ENCODE measurements at places on chromosomes 6 and 20.
A peak's percentile ranks its signal among the peaks of the same experiment; 100 is the strongest.

DNA sequence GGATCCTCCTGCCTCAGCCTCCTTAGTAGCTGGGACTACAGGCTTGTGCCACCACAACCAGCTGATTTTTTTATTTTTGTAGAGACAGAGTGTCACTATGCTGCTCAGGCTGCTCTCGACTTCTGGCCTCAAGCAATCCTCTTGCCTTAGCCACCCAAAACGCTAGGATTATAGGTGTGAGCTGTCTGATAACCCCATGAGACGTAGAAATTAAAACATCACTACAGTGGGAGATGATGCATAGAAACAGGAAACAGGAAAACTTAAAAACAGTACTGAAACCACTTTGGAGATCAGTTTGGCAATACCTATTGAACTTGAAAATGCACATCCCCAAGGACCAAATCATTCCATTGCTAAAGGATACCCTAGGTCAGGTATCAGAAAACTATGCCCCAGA, 10.8 kb downstream of the SENP6 start:
- no peak for DNase-seq

GRCh38 chr6:38188677-38189335, 369.3 kb downstream of the ZFAND3 start:
- no peak for DNase-seq

DNA sequence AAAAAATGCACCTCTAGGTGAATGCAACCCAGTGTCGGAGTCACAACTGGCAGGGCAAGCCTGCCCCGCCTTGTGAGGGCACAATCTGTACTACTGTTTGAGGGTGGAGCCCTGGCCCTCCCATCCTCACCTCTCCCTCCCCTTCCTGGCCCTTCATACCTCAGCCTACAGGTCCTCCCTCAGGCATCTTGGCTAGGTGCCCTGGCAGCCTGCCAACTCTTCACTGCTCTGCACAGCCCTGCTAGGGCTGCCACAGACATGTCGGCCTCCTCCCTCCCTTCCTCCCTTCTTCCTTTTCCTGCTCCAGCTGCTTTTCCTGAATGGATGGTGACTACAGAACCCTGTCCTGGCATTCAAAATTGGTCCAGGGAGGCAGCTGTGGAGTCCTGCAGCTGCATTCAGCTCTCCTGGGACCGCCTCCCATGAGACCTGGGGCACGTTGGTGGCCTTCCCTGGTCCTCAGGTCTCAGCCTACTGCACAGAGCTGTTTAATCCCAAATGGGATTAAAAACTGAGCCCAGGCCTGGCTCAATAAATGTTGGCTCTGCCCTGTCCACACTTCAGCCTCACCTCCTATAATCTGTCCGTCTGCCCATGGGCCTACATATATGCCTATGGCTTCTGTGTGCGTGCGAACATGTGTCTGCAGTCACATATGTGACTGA, 52.7 kb downstream of the CDH22 start:
- no peak for DNase-seq

- DNase-seq = no peak
These were observed 27.1 kb downstream of the COL20A1 start for GRCh38 chr20:63320041-63320511.

DNA sequence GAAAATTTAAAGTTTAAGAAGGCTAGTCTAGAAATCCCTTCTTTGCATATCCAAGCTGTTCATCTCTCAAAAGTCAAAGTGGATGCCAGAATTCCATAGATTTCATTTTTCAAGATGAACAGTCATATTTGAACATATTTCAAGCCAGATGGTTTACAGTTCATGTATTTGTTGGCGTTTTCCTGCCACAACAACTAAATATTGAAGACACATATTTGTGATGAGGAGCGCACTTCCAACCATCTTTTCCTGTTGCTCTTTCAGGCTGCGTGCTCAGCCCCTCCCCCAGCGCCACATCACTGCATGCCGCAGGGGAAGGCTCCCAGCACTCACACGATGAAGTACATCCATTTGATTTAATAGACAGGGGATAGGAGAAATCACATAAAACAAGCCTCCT, 5.9 kb upstream of the NOX3 start:
- DNase-seq = no peak

- no peak for DNase-seq
These were observed 27.6 kb upstream of the IFNGR1 start for GRCh38 chr6:137246791-137247202.

DNA sequence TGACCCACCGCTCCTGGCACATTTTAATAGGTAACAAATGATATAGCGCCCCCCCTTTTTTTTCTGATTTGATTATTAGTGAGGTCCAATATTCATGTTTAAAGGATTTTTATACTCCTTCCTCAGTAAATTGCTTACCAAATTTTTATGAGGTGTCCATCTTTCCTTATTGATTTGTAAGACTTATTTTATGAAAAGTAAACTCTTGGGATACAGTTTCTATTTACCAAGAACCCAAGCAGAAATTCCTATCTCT, 25.1 kb downstream of the TRIM27 start:
- DNase-seq = no peak

GRCh38 chr6:124319410-124319809, 515.7 kb downstream of the NKAIN2 start:
- DNase-seq = no peak

DNA sequence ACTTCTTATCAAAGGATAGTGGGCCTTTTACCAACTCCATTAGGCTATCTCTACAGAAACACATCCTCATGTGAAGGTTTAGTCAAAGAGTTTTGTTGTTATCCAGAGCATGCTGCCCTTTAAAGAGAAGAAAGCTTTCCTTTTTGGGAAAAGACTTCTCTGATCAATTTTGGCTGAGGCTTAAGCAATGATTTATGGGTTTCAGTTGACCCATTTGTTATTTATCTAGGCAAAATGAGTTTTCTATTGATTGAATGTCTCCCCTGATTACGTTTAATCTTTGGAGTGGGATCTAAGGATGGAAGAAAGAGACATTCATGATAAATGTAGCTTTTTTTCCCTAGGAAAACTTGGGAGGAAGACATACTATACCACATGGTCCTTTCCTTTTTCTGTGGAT, 326.6 kb upstream of the JAG1 start:
- DNase-seq = no peak

- DNase-seq = peak; percentile 58
These were observed 49.4 kb downstream of the TMEM242 start for GRCh38 chr6:157273756-157274470.

- DNase-seq = no peak
These were observed 1.3 kb downstream of the GCLC start for GRCh38 chr6:53543359-53544216.

- no peak for DNase-seq
These were observed 78.8 kb upstream of the DEFB112 start for GRCh38 chr6:50128420-50129005.

GRCh38 chr6:33014841-33015634, 5.6 kb upstream of the HLA-DOA start:
- DNase-seq = peak; percentile 45

DNA sequence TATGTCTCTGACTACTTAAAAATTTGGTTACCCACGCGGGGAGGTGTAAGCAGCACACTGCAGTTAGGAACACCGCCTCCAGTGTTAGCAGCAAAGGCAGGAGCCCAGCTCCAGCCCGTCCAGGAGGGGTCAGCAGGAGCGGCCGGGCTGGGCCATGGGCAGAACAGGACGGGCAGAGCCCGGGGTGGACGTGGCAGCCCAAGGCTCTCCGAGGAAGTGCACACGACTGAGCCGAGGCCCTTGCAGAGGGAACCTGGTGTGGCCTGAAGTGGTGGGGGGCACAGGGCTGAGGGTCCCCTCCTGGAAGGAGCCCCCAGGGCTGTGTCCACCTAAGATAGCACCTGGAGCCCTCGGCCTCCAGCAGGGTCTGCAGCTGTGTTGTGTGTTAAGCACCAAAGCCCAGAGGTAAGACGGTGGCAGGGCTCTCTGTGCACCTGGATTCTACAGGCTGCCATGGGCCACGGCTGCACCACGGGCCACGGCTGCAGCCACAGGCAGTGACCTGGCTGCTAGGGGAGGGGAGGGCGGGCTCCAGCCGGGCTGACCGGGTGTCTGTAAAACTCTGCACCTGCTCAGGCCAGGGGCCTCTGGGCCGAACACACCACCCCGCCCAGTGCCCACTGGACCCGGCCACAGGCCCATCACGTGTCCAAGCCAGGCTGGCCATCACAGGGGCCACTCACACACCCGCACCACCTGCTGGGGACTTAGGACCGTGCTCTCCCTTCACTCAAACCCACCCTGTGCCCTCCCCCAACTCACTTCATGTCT, 6.6 kb downstream of the SLC2A4RG start:
- no peak for DNase-seq

DNA sequence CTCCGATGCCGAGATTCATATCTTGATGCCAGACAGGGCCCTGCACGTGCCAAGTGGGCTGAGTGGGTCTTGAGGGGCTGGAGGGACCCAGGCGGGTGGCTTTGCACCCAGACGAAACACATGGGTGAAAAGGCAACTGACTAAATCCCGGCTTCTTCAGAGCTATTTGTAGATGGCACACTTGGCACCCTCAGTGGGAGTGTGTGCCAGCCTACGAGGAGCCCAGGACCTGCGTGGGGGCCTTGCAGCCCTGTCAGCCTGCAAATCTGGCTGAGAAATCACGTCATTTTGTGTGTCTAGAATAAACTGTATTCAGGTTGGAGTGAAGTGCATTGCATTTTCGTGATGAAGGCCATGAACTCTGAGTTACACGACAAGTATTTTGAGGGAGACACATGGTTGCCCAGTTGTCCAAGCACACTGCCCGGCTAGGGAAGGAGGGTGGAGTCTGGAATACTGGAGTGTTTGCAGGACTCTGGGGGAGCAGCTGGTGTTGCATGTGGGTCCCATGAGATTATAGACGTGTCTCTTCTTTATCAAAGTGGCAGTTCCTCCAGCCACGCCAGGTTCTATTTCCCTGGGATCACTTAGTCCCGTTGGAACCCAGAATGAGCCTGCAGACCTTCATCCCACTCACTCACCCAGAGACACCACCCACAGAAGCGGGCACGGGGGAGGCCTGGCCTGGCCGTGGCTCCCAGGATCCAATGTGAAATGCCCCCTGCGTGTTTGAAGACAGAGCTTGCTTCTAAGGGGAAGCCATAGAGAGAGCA, 60.2 kb downstream of the DLL1 start:
- peak; percentile 1 for DNase-seq

DNA sequence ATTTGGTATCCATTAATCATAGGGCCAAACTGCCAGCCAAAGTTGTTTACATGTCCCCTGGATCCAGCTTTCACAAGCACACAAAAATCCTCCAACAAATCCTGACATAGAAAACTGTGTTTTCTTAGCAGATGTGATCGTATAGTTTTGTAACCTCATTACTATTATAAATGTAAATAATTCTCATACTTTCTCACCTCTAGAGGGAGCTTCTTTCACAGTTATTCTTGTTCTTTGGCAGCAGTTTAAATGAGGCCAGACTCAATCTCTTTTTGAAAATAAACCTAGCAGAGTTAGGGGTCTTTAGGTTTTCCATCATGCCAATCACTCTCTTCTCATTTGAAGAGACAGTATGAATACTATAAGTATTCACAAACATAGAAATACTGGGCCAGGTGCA, 17.0 kb upstream of the ZNF318 start:
- DNase-seq = no peak

GRCh38 chr6:21264288-21265033, 329.1 kb upstream of the SOX4 start:
- no peak for DNase-seq

- no peak for DNase-seq
These were observed 49.7 kb upstream of the EYA2 start for GRCh38 chr20:46844965-46845364.

- no peak for DNase-seq
These were observed 320.0 kb downstream of the GJA1 start for GRCh38 chr6:121755485-121755884.

DNA sequence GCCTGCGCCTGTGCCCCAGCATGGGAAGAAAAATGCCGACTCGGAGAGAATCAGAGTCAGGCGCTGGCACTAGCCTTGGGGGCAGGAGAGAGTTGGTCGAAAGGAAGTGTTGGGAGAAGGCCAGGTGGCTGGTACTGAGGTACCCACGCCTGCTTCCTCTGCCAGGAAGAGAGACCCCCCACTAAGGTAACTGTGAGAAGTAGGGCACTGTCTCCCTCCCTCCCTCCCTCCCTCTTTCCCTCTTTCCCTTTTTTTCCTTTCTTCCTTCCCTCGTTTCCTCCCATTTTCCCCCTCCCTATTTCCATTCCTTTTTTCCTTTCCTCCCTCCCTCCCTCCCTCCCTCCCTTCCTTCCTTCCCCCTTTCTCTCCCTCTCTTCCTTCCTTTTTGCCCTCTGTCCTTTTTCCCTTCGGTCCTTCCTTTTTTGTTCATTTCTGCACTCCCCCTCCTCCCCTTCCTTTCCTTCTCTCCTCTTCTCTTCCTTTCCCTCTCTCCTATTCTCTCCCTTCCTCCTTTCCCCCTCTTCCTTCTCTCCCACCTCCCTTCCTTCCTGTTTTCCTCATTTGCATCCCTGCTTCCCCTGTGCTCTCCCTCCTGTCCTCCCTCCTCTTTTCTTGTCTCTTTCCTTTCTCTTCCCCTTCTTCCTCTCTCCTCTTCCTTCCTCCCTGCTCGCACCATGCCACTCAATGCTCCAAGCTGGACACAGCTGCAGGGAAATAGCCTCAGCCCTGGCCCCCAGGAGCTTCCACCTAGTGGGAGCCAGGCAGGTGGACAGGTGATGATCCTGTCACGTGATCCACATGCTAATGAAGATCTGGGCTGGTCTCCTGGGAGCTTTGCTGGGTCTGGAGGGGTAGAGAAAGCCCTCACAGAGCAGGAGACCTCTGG, 148.0 kb downstream of the DHX35 start:
- no peak for DNase-seq

- no peak for DNase-seq
These were observed 301.8 kb upstream of the ID4 start for GRCh38 chr6:19535351-19535750.

- peak; percentile 59 for DNase-seq
These were observed 46.3 kb upstream of the NHSL1 start for GRCh38 chr6:138545621-138545980.

DNA sequence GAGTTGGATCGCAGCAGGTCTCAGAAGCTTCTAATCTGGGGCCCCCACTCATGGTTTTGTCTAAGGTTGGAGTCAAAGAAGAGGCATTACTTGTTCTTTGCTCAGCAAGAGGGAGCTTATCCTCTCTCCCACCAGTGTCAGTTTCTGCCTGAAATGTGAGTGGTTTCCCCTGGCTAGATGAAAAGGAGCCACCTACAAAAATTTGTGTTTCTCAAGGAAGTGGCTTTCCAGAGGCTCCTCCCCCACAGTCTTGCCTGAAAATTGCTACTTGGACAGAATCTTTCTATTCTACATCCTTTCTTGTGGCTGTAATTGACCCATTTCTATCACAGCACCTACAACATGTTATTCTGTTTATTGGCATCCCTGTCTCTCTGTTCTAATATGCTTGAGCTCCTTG, 37.9 kb downstream of the SCML4 start:
- DNase-seq = no peak

DNA sequence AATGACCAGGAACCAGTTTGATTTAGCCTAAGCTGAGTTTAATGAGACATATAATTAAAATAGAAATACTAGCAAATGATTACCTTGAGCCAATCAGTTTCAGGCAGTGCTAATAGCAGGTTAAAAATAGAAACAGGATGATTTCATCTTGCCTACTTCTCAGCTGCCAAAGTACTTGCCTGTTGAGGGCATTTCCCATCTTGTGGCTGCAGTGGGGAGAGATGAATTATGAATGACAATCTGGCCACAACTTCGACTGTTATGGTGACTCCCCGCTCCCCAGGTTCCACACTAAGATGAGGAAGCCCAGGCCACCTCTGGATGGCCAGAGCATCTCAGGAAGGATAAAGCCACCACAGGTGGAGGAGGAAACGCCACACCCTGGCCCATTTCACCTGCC, 31.3 kb downstream of the MBOAT1 start:
- no peak for DNase-seq

Measured in nephron progenitor cell (in vitro differentiated cells).